Activated CD4-positive, CD25-positive, alpha-beta regulatory T cell (primary cell): ENCODE measurements at places on chromosomes 5 and 9.

DNA sequence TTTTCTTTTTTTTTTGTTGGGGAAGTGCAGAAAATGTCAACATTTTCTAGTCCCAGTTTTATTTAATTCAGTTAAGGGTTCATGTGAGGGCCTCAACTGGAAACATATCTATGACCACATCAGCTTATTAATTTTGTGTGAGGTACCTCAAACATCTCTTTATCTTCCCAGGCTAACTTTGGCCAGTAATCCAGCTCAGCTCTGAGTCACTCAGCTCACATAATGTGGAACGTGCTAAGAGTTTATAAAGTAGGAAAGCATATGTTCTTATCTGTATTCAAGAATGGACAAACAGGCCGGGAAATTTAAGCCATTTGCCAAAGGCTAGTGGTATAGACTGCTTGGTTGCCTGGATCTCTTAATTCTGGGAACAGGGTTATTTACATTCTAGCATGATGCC lies 118.4 kb downstream of the INSYN2B start:
- no peak for DNase-seq

GRCh38 chr5:2451100-2451499 lies 300.4 kb downstream of the IRX2 start:
- no peak for DNase-seq

- DNase-seq = no peak
Measured at GRCh38 chr5:92147266-92147665, 764.1 kb upstream of the ARRDC3 start.

- DNase-seq = no peak
Measured at GRCh38 chr5:123929055-123929474, 417.1 kb downstream of the CSNK1G3 start.

DNA sequence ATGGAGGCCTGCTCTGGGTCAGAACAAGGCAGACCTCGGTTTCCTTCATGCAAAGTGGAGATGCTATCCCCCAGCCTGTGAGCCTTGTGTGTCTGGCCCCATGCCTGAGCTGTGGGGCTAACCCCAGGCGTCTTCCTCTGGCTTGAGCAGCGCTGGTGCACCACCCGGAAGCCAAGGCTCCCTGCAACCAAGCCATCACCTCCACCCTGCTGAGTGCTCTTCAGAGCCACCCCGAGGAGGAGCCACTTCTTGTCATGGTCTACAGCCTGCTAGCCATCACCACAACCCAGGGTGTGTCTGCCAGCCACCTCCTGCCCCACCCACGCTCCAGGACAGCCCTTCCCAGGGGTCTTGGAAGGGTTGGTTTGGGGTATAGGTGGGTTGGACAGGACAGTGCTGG lies 16.2 kb downstream of the REXO4 start:
- DNase-seq = no peak

- DNase-seq = no peak
Measured at GRCh38 chr9:95435074-95435728, 81.6 kb downstream of the PTCH1 start.
